Stimulated activated CD8-positive, alpha-beta memory T cell treated with anti-CD3 and anti-CD28 coated beads, Interleukin-7, amount 100 ng/mL, for 24 hours (primary cell): ENCODE measurements at places on chromosomes 1 and 21.

GRCh38 chr1:116177861-116178260, 66.7 kb downstream of the MAB21L3 start:
- DNase-seq: no peak

GRCh38 chr21:38734646-38735365, 70.9 kb upstream of the ETS2 start:
- DNase-seq: no peak

GRCh38 chr1:192518700-192519099, 56.9 kb upstream of the RGS1 start:
- no peak for DNase-seq

DNA sequence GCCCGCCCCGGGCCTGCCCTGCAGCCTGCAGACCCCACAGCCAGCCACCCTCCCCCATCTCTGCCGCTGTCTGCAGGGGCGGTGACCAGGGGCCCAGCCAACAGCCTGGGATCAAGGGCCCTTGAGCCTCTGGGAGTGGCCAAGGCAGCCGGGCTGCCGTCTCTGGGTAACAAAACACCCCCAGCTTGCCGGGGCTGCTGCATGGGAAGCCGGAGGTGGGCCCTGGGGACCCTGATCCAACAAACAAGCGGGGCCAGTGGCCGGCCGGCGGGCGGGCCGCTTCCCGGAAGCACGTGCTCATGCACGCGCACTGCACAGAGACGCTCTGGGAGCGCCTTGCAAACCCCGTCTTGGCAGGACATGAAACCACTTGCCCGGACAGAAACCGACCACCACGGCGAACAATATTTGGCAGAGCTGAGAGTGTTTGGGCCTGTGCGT, 13.2 kb downstream of the MEGF6 start:
- DNase-seq: no peak

GRCh38 chr1:109641861-109642260, 14.0 kb upstream of the GSTM4 start:
- no peak for DNase-seq

- no peak for DNase-seq
These were observed 70.2 kb upstream of the S1PR1 start for GRCh38 chr1:101166583-101167120.

GRCh38 chr1:175830500-175830899, 87.1 kb upstream of the TNR start:
- no peak for DNase-seq

DNA sequence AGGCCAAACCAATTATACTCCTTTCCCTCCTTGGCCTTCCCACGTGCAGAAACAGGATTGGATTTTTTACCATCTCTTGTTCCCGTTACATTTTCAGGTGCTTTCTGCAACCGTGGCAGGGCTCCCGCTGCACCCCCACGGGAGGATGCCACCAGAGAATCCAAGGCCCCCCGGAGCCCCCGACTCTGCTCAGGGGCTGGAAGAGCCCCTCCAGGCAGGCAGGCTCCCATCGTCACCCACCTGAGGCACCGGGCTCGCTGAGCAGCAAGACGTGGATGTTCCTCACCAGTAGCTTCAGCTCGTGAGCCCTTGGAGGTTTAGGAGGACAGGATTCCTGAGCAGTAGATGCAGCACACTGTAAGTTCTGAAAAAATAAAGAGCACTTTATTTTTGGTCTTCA, 35.2 kb upstream of the PRDM15 start:
- no peak for DNase-seq

GRCh38 chr1:118785246-118785645, 202.9 kb downstream of the TBX15 start:
- DNase-seq: no peak

DNA sequence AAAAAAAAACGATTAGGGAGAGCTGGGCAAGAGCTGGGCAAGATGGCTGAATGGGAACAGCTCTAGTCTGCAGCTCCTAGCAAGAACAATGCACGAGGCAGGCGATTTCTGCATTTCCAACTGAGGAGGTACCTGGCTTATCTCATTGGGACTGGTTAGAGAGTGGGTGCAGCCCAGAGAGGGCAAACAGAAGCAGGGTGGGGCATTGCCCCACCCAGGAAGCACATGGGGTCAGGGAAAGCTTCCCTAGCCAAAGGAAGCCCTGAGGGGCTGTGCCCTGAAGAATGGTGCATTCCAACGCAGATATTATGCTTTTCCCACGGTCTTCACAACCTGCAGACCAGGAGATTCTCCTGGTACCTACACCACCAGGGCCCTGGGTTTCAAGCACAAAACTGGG, 251.6 kb downstream of the GPATCH2 start:
- no peak for DNase-seq
